ENCODE measurements at places on chromosomes 13 and 19.

GRCh38 chr19:31761281-31761913 is 412.2 kb upstream of the TSHZ3 start:
- no peak for DNase-seq

DNA sequence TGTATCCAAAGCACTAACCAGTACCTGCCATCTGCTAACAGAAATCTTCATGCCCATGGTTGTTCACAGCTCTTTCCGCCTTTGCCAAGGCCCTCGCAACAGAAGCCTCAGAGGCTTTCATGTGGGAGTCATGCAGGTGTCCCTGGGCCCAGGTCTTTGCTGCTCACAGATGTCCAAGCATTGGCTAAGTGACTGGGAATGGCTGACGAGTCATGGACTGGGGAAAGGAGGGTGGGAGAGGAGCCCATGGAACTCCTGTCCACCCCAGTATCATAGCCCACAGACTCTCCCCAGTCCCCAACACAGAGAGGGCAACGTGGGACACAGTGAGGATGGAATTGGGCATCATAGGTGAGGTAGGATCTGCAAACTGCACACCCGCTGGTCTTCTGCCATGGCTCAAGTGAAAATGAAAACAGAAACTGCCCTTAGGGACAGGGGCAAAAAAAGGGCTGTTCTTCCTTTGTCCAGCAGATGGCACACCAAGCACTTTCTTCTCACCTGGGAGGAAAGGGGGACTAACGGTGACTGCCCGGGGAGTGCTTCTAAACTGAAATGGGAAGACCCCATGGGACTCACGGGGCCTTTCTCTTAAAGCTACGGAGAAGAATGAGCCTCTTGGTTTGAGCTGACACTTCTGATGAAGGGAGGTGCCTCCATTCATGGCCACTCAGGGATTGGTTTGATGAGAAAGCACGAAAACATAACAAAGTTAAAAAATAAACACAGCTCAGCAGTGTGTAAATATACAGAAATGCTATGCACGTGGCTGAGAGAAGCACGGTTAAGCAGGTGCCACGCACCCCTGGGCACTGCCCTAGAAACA is 11.1 kb upstream of the DHRS12 start:
- peak; percentile 56 for DNase-seq

- peak; percentile 61 for DNase-seq
Observed at GRCh38 chr13:110723598-110723997, 10.1 kb downstream of the ING1 start.

DNA sequence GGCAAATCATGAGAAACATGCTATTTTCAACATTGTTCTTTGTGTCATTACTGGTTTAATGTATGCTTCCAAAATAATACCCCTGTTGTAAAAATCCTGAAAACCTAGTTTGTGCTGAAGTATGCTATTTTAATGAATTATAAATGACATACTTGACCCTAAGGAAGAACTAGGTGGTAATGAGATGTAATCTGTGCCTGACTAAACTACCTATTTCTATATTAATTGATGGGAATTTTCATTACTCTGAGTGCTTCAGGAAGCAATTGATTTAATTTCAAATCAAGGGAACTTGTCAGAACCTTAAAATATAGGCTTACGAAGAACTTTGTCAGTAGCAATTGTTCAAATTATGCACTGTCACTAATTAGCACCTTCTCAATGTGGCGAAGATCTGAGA is 1005.6 kb upstream of the SLC10A2 start:
- DNase-seq, result no peak

DNA sequence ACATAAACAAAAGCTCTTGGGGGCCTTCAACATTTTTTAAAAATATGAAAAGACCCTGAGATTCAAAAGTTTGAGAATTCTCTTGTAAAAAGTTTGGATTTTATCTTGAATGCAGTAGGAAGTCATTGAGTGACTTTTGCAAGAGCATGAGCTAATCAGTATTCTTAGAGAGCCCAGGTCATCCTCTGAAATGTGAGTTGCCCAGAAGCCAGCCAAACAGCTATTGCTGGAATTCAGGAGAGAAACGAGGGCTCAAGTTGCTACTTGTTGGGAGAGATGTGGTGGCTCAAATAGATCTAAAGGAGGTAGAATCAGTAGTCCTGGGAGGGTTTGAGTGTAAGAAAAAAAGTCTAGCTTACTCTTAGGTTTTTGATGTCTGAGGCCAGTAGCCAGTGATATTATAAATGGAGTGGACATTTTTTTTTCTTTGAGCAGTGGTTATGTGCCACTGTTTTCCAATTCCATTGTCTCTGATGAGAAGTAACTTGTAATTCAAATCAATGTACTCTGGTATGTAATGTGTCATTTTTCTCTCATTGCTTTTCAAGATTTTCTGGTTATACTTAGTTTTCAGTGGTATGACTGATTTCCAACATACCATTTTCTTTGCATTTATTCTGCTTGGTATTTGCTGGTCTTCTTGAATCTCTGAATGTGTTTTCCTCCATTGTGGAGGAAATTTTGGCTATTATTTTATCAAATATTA is 30.7 kb downstream of the LMO7 start:
- DNase-seq, result no peak

GRCh38 chr19:1248786-1249297 is 459 bp downstream of the MIDN start:
- DNase-seq, result peak; percentile 87

DNA sequence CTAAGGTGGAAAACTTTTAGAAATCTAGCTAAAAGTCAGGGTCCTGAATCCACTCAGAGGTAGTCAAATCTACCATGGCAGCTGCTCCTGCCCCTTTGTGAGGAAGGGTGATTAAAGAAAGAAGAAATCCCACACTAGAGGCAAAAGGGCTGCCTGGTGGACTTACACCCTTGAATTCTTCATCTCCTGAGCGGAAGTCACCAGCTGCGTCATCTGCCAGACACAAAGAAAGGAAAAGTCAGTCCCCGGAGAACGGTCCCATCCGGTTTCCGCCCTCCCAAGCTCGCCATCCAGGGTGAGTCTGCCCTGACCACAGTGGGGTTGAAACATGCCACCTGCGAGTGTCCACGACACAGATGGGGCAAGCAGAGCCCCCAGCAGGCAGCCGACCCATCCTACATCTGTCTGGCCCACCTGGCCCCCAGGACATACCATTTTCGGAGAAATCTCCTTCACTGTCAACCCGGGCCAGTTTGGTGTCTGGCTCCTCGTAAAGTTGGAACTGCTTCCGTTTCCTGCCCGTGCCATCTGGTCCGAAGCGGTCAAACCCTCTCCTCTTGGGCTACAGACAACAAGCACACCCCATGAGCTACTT is 7.7 kb downstream of the AKAP8 start:
- DNase-seq, result no peak
